ENCODE measurements at places on chromosomes 2 and 18.

GRCh38 chr2:155310589-155310988, 612.1 kb downstream of the KCNJ3 start:
- peak; percentile 0 for DNase-seq

DNA sequence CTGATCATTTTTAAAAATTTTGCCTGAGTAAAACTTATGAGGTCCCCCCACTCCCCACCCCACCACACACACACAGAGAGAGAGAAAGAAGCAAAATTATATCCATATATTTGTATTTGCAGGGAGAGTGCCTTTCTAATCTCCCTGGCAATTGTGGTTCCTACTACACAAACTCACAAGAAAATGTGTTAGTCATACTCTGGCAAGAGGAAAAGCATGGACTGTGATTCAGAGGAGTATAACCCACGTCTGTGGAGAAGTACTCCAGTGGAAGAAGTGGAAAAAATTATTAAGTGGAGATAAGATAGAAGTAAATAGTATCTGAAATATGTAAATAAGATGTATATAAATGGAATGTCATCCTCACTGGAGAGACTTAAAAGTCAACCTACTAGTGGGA, 114.0 kb downstream of the DSEL start:
- no peak for DNase-seq

- no peak for DNase-seq
Measured at GRCh38 chr2:8495189-8495989, 186.5 kb upstream of the ID2 start.

DNA sequence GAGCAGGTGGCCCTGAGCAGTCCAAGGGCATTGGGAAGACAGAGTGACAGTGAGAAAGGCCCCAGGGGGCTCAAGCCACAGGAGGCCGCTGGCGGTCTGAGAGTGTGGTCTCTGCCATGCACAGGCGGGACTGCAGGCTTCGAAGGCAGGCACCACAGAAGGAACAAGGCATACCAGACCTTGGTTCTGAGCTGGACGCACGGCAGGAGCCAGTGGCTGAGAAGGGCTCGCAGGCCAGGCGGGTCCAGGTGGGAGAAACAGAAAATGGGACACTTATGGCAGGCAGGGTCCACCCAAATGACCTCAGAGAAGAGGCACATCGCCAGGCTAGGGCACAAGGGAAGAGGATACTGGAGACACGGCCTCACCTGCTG, 14.9 kb downstream of the HJURP start:
- DNase-seq, result no peak

GRCh38 chr18:79459946-79460480, 64.3 kb downstream of the NFATC1 start:
- no peak for DNase-seq

DNA sequence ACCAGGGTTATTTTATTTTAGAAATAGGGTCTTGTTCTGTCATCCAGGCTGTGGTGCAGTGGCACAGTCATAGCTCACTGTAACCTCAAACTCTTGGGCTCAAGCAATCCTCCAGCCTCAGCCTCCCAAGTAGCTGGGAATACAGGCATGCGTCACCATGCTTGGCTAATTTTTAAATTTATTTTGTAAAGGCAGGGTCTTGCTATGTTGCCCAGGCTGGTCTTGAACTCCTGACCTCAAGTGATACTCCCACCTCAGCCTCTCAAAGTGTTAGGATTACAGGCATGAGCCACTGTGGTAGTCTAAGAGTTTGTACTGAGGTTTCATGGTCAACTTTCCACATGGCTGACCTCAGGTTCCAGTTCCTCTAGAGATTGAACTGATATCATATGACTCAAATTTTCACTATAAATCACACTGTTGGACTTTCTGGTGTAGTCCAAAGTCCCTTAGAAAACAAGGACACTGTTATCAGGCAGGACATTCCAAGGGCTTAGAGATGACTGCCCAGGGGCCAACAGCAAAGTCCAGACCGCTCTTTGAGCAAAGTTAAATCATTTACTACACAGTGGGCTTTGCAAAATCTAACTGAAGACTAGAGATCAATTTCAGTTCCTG, 82.0 kb upstream of the MEX3C start:
- no peak for DNase-seq
